Dermis blood vessel endothelial cell (primary cell): ENCODE measurements at places on chromosomes 6 and 20.
A peak's percentile ranks its signal among the peaks of the same experiment; 100 is the strongest.

DNA sequence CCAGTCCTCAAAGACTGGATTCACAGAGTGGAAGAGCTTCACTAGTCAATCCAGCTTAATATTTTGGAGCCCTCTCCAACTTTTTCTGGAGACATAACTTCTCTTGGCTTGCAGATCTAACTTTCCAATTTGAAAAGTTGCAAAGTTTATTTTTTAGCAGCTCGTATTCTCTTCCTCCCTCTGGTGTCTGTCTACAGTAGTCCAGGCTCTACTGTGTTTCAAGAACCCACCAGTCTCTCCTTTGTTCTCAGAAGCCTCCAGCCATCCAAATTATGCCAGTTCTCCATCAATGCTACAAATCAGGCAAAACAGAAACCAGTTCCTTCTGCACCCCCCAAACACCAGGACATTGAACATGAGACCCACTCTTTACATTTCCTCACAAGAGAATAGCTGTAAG is 376.1 kb upstream of the OPRM1 start:
- no peak for DNase-seq

GRCh38 chr20:42836339-42836738 is 353.4 kb downstream of the PTPRT start:
- no peak for DNase-seq

- DNase-seq: no peak
Measured at GRCh38 chr20:52572687-52573086, 381.1 kb upstream of the ZFP64 start.

- DNase-seq: no peak
Measured at GRCh38 chr6:25583099-25583498, 68.9 kb upstream of the SCGN start.

DNA sequence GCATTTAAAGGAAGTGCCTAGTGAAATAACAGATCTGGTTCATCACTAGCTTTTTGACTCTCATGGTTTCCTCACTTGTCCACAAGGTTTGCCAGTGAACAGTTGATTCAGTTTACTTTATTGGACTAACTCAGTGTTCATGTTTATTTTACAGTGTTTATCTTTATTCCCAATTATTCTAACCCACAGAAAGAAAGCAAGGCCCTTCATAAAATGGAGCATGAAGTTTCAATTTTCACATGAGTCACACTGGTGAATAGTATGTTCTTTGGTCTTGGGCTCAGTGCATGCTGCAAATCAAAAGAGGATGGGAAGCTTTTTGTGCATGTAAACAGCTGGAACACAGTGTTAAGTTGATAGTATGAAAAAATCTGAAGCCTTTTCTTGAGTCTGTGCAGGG is 217.6 kb upstream of the HDDC2 start:
- no peak for DNase-seq

- no peak for DNase-seq
Measured at GRCh38 chr20:4605166-4605565, 116.5 kb upstream of the PRND start.

- DNase-seq: no peak
Measured at GRCh38 chr6:69780585-69781178, 16.1 kb downstream of the LMBRD1 start.

- DNase-seq: no peak
Measured at GRCh38 chr20:17797161-17797560, 97.4 kb downstream of the BANF2 start.

- no peak for DNase-seq
Measured at GRCh38 chr6:75495011-75495410, 1.4 kb upstream of the FILIP1 start.

DNA sequence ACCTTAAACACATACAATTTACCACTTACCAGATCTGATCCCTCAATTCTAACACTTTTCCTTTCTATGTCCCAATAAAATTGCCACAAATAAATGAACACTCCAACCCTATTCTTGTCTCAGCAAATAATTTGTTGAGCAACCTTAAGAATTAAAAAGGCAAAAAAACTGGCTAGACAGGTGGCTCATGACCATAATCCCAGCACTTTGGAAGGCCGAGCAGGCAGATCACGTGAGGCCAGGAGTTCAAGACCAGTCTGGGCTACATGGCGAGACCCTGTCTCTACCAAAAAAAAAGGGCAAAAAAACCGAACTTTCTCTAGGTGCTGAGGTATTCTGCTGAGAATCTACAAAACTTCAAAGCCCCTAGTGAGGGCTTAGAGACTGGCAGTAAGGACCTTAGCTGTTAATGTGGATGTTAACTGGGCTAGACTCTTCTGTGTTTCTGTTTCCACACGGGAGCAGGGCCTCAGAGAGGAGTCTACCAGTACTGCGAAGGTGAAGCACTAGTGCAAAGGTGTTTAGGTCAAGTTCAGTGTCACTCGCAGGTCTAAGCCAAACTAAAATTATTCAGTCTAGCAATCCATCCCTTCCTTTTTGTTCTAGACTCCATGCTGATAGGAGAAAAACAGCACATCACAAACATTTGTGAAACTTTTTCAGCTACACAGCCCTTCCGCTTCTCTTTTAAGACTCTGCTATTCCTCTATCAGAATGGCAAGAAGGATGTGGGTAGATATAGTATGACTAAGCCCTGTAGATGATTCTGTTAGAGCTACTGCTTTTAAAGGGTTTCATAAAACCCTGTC is 2.6 kb downstream of the FASTKD5 start:
- DNase-seq: no peak

DNA sequence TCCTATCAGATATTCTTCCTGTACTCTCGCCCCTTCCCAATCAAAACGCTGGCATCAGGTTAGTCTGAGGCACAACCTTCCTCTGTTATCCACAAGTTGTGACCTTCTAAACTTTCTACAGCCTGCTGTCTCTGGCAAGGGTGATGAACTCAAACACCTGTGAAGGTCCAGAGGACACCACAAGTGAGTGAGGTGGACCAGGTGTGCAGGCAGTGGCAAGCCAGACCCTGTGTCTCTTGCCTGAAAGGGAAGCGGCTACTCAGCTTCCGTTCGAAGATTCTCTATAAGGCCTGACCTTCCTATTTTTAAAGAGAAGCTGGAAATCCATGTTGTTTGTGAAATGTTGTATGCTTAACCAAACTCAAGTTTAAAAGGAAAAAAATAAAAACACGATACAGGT is 36.8 kb downstream of the GCM1 start:
- DNase-seq: no peak

DNA sequence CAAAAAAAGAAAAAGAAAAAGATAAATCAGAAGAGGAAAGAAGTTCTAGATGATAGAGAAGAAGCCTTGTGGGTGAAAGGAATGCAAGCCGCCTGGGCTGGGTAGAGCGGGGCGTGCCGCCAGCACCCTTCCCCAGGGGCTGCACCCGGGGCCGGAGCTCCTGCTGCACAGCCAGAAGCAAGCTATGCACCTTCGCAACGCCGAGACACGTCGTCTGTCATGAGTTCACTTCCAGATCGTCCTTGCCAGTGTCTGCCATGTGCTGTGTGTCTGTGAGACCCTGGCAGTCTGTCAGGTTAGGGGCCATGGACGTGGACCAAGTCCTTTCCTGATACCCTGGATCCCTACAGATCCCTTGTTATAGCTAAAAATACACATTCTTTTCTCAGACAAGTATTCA is 25.5 kb upstream of the ADRM1 start:
- no peak for DNase-seq

- DNase-seq: peak; percentile 83
Measured at GRCh38 chr6:129500958-129501739, 208.8 kb downstream of the ARHGAP18 start.

GRCh38 chr20:25136643-25137559 is 55.0 kb upstream of the VSX1 start:
- peak; percentile 17 for DNase-seq

- no peak for DNase-seq
Measured at GRCh38 chr6:70292193-70292592, 10.7 kb downstream of the COL9A1 start.

DNA sequence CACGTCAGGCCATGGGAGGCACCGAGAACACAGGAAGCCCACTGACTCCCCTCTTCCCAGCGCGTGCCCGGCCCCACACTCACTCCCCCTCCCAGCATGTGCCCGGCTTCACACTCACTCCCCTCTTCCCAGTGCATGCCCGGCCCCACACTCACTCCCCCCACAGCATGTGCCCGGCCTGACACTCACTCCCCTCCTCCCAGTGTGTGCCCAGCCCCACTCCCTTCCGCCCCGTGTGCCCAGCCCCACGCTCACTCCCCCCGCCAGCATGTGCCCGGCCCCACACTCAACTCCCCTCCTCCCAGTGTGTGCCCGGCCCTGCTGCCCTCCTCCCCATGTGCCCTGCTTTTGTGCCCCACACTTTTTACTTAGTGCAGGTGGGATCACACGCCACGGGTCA is 9.7 kb downstream of the RTEL1 start:
- no peak for DNase-seq

DNA sequence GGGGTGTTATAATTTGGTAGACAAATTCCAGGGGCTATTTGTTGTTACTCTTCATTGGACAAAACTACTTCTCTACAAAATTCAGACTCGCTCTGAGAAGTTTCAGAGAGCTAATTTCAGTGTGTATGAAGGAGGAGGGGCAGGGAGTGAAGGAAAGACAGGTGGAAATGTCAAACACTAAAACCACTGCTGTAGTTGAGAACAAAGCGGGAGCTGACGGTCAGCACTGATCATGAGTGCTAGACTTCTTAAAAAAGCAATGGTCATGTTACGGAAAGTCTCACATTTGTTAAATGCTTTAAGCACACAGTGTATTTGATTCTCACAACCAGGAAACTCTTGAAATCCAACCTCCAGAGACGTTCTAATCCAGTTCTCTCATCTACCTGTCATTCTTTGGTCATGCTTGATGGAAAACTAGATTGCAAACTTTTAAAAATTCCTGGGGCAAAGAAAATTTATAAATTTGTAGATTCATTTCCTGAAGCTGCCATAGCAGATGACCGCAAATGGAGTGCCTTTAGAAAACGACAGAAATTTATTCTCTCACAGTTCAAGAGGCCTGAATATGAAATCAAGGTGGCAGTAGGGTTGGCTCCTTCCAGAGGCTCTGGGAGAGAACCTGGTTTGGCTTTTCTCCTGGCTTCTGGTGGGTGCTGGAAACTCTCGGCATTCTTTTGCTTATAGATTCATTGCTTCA is 100.7 kb upstream of the CARMIL1 start:
- no peak for DNase-seq

DNA sequence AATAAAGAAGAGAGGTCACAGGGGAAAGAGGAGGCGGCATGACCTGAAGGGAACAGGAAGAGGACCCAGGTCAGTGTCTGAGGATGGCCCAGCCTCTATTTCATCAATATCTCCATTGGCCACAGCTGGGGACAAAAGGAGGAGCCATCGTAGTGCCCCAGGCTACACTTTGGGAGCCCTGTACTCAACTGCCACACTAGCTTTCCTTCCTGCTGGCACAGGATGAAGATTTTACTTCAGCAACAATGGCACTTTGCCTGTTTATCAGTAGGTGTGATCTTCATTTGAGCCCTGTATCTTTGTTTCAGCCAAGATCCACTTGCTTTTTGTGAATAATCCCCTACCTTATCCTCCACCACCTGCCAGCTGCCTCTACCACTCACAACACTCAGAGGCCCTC is 35.4 kb upstream of the RCAN2 start:
- no peak for DNase-seq

GRCh38 chr6:90218959-90219208 is 77.8 kb downstream of the BACH2 start:
- peak; percentile 45 for DNase-seq

- no peak for DNase-seq
Measured at GRCh38 chr6:89267918-89268317, 47.2 kb downstream of the GABRR2 start.

- peak; percentile 65 for DNase-seq
Measured at GRCh38 chr20:7305976-7306375, 538.5 kb downstream of the BMP2 start.
